Fibroblast of upper back skin (primary cell): ENCODE measurements at places on chromosomes 5 and 9.
A peak's percentile ranks its signal among the peaks of the same experiment; 100 is the strongest.

GRCh38 chr9:79089054-79089560, 482.7 kb upstream of the TLE4 start:
- DNase-seq, result no peak

- DNase-seq, result no peak
These were observed 638.0 kb downstream of the IRX1 start for GRCh38 chr5:4233671-4234070.

DNA sequence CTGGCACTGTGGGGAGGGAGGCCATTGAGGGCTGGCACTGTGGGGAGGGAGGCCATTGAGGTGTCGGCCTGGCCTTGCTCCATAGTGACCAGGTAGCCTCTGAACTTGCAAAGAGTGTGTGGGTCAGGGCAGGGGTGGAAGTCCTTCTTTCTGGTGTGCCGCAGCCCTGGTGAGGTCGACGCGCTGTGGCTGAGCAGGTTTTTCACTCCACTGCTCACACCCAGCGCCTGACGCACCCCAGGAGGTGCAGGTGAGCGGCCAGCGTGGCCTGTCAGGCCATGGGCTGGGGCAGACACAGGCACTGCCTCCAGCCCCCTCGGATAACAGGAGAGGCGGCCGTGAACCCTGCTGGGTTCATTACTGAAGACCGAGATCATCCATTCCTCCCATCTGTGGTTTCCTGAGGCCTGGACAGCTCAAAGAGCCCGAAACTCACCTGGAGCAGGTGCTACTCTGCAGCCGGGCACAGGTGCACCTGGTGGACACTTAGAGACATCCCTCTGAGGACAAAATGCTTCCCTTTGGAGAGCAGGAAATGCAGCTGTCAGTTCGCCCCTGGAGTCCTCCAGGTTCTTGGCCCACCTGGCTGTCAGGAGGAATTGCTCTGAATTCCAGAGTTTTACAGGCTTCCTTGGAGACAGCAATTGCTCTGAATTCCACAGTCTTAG, 32.4 kb downstream of the LHX3 start:
- DNase-seq, result no peak

DNA sequence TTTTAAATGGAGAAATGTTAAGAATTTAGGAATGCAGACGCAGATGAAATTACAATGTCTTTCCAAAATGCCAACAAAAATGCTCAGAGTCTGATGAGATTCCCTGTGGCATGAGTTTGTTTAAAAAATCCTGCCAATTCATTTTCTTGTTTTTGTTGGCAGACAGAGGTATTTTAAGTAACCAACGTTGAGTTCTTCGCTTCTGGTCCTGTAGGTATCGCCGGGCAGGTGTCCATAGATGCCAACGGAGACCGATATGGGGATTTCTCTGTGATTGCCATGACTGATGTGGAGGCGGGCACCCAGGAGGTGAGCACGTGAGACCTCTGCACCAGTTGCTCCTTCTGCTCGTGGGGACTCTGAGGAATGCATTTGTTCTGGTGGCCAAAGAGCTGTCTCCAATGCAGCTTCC, 69.4 kb downstream of the NPR3 start:
- peak; percentile 41 for DNase-seq
